Thymus (tissue), 14 donors: ENCODE measurements at places on chromosomes 12 and 14.

- no peak overlapping the region for H3K4me3 ChIP-seq
- peaks cover 57% of the 10 kb centered on the region for H3K27me3 ChIP-seq
- DNase-seq, result peak; percentile 31
Observed at GRCh38 chr14:101780887-101781239, 19.4 kb downstream of the PPP2R5C start.

DNA sequence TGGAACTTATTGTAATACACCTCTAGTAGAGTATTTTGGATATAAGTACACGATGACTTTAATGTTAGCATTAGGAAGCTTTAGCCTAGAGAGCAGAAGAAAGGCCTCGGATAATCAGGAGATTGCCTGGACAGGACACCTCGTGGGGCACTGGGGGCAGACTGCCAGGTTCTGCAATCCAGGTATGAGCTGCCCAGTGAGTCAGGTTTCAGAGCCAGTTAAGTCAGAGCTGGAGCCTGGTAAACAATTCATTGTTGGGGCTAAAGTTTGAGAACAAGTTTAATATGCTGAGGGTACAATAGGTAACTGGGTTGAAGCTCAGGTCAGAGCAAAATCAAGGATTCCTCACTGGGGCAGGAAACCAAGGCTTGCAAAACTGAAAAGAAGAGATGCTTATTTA, 107.4 kb downstream of the RERGL start:
- H3K27me3 ChIP-seq, result no peaks in the 10 kb centered on the region
- H3K27ac ChIP-seq, result no peak overlapping the region
- no peaks in the 10 kb centered on the region for H3K4me1 ChIP-seq
- no peaks in the 10 kb centered on the region for H3K36me3 ChIP-seq
- H3K4me3 ChIP-seq, result no peak overlapping the region
- DNase-seq, result no peak

GRCh38 chr12:93127582-93128331, 198.7 kb upstream of the EEA1 start:
- peak; percentile 18 for DNase-seq
- H3K4me1 ChIP-seq, result no peaks in the 10 kb centered on the region
- no peaks in the 10 kb centered on the region for H3K27me3 ChIP-seq
- H3K27ac ChIP-seq, result peak overlapping the region; percentile 2

DNA sequence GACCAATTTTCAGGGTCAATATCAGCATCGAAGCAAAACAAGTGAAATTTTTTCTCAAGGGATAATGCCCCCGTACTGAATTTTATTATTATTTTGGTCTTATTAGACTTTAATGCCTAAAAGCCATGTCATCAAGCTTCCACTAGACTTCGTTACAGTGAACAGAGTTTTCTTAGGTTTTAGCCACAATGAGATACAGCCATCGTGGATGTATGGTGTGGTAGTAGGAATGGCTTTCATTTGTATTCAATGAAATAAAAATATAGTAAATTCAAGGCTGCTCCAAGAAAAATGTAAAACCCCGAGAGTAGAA, 11.7 kb downstream of the TAOK3 start:
- H3K27me3 ChIP-seq, result no peaks in the 10 kb centered on the region
- DNase-seq, result no peak
- no peak overlapping the region for H3K27ac ChIP-seq
- no peaks in the 10 kb centered on the region for H3K4me1 ChIP-seq
- H3K4me3 ChIP-seq, result no peak overlapping the region

GRCh38 chr12:59149995-59150642, 229.8 kb upstream of the LRIG3 start:
- no peaks in the 10 kb centered on the region for H3K36me3 ChIP-seq
- no peaks in the 10 kb centered on the region for H3K27me3 ChIP-seq
- H3K27ac ChIP-seq, result no peak overlapping the region
- H3K4me3 ChIP-seq, result no peak overlapping the region
- H3K4me1 ChIP-seq, result no peaks in the 10 kb centered on the region
- DNase-seq, result peak; percentile 41

DNA sequence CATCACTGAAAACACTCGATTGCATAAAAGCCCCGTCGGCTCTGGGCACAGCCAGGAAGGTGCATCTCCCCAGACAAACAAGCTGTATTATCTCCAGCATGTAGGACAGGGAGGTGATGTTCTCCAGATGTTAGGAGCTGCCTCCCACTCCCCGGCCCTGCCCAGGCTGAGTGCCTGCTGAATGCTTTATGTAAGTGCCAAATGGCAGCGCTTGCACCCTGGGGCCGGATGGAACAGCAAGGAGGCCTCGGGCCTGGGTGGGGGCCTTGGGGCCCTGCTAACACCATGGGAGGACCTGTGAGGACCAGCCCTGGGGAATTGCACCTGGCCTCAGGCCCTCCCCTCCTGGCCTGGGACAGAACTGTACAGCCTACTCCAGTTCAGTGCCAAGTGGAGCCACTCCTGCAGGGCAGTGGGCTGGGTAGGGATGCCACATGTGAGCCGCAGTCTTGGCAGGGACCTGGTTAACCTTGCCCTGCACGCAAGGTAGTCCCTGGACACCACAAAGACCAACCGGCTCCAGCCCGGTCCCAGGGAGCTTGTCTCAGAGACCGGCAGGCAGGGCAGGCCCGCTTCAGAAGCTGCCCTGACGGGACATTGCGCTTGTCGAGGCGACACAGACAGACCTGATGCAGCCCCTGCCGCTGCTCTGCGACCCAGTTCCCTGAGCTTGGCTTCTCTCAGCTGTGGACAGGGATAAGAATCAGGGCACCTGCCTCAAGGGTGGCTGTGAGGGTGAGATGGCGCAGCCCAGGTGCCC, 35.3 kb upstream of the PPP1R13B start:
- no peak for DNase-seq
- peaks cover 4% of the 10 kb centered on the region for H3K27me3 ChIP-seq
- peaks cover 4% of the 10 kb centered on the region for H3K4me1 ChIP-seq
- no peaks in the 10 kb centered on the region for H3K36me3 ChIP-seq

GRCh38 chr12:91732086-91732485, 413.6 kb downstream of the BTG1 start:
- no peaks in the 10 kb centered on the region for H3K36me3 ChIP-seq
- no peaks in the 10 kb centered on the region for H3K27me3 ChIP-seq
- H3K4me3 ChIP-seq, result no peak overlapping the region
- no peak overlapping the region for H3K27ac ChIP-seq

DNA sequence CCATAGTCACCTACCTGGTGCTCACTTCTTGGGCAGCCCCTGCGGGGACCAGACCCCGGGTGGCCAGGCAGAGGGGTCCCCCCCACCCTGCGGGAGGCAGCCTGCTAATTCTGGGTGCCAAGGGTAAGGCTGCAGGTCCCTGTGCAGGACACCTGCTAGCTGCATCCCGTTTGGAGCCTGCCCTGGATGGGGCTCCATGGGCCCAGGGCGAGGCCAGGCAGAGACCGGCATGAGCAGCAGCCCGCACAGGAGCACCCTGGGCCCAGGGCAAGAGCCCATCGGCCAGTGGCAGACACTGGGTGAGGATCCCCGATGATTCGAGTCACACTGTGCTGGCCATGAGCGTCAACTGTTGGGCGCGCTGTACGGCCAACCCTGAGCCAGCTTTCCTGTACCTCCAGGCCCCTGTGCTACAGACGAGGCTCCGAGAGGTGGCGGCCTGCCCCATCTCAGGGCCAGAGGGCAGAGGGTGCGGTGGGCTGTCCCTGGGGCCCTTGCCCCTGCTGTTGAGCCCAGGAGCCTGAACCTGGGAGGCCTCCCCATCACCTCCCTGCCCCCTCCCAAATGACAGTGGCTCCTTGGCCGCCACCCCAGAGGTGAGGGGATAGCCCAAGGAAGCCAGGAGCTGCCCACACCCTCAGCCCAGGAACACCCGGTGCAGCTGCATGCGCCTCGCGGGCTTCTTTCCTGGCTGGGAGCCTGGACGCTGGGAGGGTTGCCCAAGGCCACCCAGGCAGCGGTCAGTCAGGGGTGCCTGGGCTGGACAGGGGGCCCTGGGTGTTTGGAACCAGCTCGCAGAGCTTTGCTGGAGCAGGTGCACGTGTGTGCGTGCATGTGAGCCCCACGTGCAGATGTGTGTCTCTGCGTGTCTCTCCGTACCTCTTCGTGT, 47.7 kb downstream of the CYP46A1 start:
- H3K36me3 ChIP-seq, result no peaks in the 10 kb centered on the region
- no peak overlapping the region for H3K4me3 ChIP-seq
- no peak overlapping the region for H3K27ac ChIP-seq

DNA sequence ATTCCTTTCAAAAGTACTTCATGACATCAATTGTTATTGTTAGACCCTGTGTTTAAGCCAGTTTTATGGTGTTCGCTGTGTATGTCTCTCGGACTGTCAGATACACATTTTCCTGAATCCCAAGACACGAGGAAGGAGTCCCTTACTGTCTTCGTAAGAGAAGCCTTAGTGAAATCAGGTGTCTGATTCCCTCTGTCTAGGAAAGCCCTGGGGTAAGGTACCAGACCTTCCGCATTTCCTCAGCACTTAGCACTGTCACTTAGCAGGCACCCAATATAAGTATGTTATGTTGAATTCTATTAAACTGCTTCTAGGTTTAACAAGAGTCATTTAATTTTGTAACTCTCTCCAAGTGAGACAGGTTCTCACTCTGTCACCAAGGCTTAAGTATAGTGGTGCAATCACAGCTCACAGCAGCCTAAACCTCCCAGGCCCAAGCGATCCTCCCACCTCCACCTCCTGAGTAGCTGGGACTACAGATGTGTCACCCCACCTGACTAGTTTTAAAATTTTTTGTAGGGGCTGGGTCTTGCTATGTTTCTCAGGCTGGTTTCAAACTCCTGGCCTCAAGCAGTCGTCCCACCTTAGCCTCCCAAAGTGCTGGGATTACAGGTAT, 111.0 kb downstream of the BBS10 start:
- H3K27me3 ChIP-seq, result no peaks in the 10 kb centered on the region
- H3K4me3 ChIP-seq, result no peak overlapping the region
- H3K4me1 ChIP-seq, result no peaks in the 10 kb centered on the region

GRCh38 chr12:17204289-17205054, 598.5 kb upstream of the LMO3 start:
- no peak for DNase-seq
- no peaks in the 10 kb centered on the region for H3K27me3 ChIP-seq
- H3K27ac ChIP-seq, result no peak overlapping the region
- no peak overlapping the region for H3K4me3 ChIP-seq
- H3K36me3 ChIP-seq, result no peaks in the 10 kb centered on the region

DNA sequence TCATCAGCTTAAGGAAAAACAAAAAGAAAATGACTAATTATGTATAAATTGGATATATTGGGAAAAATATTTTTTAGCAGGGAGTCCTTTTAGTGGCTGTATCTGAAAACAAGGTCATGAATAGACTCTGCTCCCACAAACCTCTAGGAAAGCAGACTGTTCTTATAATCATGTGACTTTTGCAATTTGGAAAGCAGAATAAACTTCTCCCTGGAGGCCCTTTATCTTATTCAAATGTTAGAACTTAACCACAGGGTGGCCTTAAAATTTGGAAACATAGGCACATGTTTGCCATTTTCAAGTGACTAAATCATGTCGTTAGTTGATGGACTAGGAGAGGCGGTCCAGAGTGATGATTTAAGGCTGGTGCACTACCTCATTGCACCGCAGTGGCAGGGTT, 196.6 kb upstream of the KRR1 start:
- no peak for DNase-seq
- H3K4me3 ChIP-seq, result no peak overlapping the region
- no peaks in the 10 kb centered on the region for H3K4me1 ChIP-seq

- H3K27me3 ChIP-seq, result no peaks in the 10 kb centered on the region
- no peaks in the 10 kb centered on the region for H3K4me1 ChIP-seq
- H3K4me3 ChIP-seq, result no peak overlapping the region
- H3K27ac ChIP-seq, result no peak overlapping the region
Observed at GRCh38 chr12:13030541-13031291, 13.5 kb upstream of the FAM234B start.

GRCh38 chr12:132783917-132784531, 22.4 kb upstream of the ANKLE2 start:
- no peak overlapping the region for H3K4me3 ChIP-seq
- no peaks in the 10 kb centered on the region for H3K4me1 ChIP-seq
- no peaks in the 10 kb centered on the region for H3K27me3 ChIP-seq
- DNase-seq, result no peak
- H3K27ac ChIP-seq, result no peak overlapping the region

GRCh38 chr12:72031066-72031465, 92.4 kb downstream of the TPH2 start:
- no peak overlapping the region for H3K4me3 ChIP-seq
- no peaks in the 10 kb centered on the region for H3K4me1 ChIP-seq
- no peaks in the 10 kb centered on the region for H3K27me3 ChIP-seq
- no peaks in the 10 kb centered on the region for H3K36me3 ChIP-seq

GRCh38 chr14:92259613-92260357, 63.2 kb upstream of the SLC24A4 start:
- no peak for DNase-seq
- no peaks in the 10 kb centered on the region for H3K4me1 ChIP-seq
- H3K27ac ChIP-seq, result no peak overlapping the region
